HuH-7 (cell line): ENCODE measurements at places on chromosomes 12 and 14.

GRCh38 chr14:91372671-91373495 is 44.7 kb downstream of the CCDC88C start:
- DNase-seq = no peak

DNA sequence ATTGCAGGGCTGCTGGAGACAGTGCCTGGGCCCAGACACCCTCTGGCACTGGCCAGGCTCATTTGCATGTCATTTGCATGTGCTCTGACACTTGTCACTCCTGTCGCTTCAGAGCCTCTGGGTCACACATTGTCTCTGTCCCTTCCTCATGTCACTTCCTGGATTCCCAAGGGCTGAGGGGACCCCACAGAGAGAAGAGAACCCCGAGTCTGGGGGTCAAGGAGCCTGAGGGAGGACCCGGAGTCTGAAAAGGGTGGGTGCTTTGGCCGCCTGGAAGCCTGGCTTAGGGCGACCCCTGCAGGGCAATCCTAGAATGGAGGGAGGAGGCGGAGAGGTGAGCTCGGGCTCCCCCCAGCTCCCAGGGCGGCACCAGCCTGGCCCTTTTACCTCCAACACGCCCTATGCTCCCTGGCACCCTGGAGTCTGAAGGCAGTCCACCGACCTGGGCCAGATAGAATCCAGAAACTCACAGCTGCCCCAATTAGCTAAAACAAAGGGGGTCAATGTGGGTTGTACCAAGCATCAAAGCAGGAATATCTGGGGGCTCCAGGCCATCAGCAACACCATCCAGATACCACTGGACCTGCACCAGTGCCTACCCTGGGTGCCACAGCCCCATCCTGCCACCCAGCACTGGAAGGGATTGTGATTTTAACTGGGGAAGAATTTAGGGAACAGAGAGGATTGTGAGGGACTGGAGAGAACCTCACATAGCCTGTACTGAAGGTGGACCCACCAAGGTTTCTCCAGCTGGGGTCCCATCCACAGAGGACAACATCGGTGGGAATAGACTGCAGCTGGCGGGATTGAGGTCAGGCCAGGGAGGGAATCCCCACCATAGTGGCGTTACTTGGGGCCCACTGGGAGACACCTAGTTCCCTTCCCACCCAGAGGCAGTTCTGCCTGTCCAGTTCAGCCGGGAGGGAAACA is 21.8 kb upstream of the KRT78 start:
- peak; percentile 88 for DNase-seq

DNA sequence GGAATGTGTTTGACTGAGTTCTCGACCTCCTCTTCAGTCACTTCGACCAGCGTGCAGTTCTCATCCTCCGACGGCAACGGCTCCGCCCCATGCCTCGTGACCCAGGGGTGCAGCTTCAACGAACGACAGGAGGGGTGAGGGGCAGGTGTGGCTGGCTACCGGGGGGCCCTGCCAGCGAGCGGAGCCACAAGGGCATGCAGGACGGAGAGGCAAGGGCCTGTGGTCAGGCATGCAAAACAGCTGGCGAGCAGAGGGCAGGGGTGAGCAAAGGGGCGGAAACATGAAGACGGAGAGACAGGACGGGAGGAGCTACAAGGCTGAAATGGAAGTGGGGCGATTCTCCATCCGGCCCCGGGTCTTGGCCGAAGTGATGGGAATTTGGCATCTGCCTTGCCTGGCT is 38.7 kb downstream of the P2RX4 start:
- DNase-seq = no peak

- no peak for DNase-seq
These were observed 176.3 kb downstream of the ATP23 start for GRCh38 chr12:58117667-58118066.

- no peak for DNase-seq
These were observed 249.2 kb upstream of the PWP1 start for GRCh38 chr12:107436376-107436775.

GRCh38 chr12:54472494-54473262 is 724 bp downstream of the GTSF1 start:
- DNase-seq = no peak

DNA sequence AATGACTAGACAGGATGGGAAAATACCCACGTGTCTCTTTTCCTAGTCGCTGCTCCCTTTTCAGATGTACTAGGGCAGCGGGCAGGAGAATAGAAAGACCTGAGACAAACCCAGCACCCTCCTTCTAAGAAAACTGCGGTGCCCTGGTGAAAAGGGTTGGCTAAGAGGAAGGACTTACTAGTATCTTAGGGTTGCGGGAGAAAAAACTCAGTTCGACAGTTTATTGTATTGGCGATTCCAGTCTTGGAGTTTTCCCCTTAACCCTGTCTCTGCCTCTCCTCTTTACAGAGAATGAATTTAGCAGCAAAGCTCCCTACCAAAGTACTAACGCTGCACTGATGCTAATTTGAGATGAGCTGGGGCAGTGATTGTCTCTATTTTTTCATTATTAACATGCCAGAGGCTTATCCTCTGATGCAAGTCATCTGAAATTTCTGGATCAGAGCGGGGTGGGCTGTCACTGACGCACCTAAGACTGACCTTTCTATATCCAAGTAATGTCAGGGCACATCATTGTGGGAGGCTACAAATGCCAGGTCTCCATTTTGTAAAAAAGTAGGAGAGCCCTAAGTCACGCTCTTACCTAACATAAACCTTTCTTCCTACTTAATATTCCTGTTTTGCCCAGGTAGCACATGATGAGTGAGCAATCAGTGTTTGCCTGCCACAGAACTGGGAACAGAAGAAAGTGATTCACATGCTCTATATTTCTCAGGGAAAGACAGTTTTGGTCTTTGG is 916 bp upstream of the PAWR start:
- DNase-seq = no peak

GRCh38 chr12:129230995-129231394 is 377.7 kb downstream of the GLT1D1 start:
- no peak for DNase-seq

DNA sequence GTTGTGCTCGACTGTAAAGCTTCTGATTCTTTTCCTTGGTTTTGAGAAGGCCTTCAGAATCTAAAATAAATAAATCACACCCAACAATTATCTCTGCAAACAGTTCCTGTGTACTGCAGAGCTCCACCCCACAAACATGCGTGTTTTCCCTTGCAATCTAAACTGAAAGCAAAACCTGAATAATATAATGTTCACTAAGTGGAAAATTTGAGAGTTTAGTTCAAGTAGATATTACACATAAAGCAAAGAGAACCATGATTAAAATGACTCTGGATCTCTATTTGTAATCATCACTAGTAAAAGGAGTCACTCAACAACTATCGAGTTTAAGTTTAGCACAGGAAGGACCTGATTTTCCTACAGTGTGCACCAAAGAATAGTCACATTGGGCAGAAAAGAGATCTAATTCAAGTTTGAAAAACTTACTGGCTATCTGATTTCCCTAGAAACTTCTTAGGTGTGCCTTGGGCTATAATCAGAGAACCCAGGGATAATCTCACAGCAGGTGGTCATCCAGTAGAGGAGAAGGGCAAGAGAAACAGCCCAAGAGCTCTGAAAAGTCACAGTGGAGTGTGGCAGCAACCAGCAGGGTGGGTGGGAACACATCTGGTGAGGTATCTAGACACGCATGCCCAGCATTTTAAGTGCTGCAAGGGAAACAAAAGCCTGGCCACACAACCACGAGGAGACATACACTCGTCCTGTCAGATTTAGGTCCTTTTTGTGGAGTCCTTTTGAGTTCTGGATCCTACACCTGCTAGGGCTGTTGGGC is 25.4 kb downstream of the ATG14 start:
- no peak for DNase-seq

GRCh38 chr12:8662593-8662992 is at the start of gene MFAP5:
Gene MFAP5, minus strand, starts transcription at chr12:8662826. Its CDS starts 722 bp downstream, at chr12:8662104.
- DNase-seq = no peak

DNA sequence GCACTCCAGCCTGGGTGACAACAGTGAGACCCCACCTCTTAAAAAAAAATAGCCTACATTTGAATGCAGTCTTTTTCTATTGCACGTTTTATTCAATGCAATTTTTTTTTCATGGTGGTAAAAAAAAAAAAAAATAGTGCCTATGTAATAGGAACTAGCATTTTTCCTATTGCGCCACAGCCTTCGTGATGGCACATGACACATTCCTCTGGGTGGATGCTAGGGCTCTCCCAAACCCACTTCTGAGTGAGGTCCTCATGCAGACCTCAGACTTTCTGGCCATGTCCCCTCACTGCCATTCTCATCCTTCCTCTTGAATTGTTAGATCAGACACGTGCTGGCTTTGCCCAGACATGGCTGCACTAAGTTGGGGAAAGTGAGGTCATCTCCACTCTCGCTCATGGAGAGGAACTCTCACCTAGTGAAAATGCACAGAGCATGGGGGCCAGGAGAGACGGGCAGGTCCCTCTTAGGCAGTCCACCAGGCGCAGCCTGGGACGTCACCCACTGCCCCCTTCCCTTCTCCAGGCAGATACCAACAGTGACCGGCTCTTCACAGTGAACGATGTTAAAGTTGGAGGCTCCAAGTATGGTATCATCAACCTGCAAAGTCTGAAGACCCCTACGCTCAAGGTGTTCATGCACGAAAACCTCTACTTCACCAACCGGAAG is 19.2 kb downstream of the DCAF4 start:
- DNase-seq = no peak

DNA sequence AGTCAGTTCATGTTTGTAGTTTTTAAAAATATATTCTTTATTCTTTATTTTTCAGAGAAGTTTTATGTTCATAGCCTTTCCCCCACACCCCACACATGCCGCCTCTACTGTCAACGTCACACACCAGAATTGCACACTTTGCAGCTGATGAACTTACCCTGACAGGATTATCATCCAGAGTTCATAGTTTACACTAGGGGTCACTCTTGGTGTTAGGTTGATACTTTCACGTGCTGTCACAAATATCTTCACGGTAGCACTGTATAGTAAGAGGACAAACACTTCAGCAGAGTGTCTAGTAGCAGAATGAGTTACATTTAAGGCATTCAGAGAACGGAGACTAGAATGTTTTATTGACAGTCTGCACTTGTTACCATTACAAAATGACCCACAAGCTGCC is 5.1 kb downstream of the DPPA3 start:
- DNase-seq = peak; percentile 45

- no peak for DNase-seq
These were observed 22.0 kb downstream of the VSX2 start for GRCh38 chr14:74261288-74261687.

GRCh38 chr14:29035134-29035533 is 268.5 kb downstream of the FOXG1 start:
- no peak for DNase-seq

DNA sequence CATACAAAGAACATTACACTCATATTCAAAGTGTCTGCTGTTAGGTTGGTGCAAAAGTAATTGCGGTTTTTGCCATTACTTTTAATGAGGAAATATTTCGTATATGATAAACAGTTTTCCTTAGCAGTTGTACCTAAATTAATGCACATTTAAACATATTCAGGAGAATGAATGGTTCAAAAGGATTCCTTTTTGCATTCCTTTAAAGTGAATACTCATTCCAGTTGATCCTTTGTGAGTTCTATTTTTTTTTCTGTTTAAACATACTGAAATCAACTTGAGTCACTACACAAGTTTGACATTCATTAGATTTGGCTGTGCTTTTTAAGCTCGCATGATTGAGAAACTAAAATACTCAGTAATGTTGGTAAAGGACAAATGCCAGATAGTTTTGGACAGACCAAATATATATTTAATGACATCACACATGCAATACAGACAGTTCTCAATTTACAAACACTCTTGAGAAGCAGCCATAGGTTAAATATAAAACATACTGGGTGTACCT is 13.8 kb upstream of the SLC38A2 start:
- no peak for DNase-seq

DNA sequence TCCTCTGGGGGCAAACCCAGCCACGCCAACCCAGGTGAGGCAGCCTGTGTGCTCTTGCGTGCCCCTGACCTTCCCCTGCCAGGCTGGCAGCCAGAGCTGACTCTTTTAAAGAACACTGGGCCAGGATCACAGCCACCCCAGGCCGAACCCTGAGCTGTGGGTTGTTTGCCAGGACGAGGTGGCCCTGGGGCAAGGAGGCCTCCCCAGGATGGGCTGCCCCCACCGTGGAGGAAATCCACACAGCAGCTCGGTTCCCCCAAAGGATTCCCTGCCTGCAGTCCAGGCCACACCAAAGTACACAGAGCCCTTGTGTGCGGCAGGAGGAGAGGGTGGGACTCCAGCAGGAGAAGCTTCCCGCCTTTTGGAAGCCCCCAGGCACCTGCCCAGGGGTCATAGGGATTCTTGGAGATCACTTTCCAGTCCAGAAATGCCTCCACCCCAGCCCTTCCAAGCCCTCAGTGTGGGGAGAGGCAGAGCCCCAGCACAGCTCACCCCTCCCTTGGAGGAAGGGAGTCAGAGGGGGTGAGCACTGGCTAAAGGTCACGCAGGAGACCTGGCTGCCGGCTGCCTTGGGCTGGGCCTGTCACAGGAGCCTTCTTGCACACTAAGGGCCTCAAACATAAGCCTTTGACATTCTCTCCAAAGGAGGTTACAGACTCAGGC is 115.6 kb downstream of the CALM1 start:
- no peak for DNase-seq

- DNase-seq = no peak
These were observed 12.7 kb downstream of the EPS8 start for GRCh38 chr12:15776532-15776931.

DNA sequence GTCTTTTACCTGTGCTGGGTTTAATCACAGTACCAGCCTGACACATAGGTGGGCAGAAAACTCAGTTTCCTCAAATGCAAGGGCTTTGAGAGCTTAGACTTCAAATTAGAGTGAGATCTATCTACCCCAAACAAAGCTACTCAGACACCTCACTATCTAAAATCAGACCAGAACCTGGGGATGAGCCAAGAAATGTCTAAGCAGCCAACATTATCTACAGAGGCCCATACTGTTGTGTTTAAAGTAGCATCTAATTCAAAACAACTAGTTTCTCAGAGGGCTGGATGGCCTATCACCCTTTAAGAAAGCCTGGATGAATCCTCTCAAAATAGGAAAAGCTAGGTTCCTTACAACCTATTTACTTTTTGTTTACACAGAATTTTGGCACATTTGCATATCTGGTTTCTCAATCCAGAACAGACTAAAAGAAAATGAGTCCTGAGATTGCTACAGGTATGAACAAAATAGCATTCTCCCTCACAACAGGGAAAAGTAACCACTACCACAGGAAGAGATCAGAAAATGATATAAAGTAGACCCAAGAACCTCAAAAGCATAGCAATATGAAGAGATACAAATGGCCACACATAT is 142.4 kb downstream of the ZFP36L1 start:
- no peak for DNase-seq

DNA sequence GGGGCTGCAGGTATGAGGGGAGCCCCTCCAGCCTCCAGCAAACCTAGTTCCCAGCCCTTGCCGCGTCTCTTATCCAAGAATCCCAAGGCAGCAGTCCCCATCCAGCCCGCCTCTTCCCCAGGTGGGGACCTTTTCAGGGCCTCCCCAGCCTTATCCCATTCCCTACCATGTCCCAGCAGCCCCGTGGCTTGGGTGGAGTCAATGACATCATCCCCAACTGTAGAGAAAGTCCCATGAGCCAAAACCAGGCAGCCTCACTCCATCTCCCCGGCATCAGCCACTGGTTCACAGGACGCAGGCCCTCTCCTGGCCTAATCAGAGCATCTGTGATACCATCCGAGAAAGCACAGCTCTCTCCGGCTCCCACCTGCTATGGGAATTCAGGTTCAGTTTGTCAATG is 131.0 kb downstream of the NCOR2 start:
- no peak for DNase-seq
